Lung (tissue), 17 donors: ENCODE measurements at places on chromosomes 4 and X. TPM values are rescaled to one million over a fixed set of nuclear protein-coding genes. Genes with fewer than 3 reads are reported as not detected.

ALB gene
- total RNA-seq = 32.8 TPM

IRS4 gene
- 0.21 TPM for total RNA-seq

NDP gene
- not detected for total RNA-seq

DMRTC1 gene
- 1.2 TPM for total RNA-seq

GRCh38 chrX:105635794-105636193 is 186.5 kb upstream of the NRK start:
- DNase-seq = no peak

GRCh38 chr4:8646296-8647093 is 53.9 kb downstream of the CPZ start:
- no peak for DNase-seq

GRCh38 chrX:117987373-117987772 is 129.2 kb downstream of the KLHL13 start:
- DNase-seq = no peak

- DNase-seq = peak; percentile 38
These were observed 2.9 kb downstream of the PAK3 start for GRCh38 chrX:111098874-111099273.

DNA sequence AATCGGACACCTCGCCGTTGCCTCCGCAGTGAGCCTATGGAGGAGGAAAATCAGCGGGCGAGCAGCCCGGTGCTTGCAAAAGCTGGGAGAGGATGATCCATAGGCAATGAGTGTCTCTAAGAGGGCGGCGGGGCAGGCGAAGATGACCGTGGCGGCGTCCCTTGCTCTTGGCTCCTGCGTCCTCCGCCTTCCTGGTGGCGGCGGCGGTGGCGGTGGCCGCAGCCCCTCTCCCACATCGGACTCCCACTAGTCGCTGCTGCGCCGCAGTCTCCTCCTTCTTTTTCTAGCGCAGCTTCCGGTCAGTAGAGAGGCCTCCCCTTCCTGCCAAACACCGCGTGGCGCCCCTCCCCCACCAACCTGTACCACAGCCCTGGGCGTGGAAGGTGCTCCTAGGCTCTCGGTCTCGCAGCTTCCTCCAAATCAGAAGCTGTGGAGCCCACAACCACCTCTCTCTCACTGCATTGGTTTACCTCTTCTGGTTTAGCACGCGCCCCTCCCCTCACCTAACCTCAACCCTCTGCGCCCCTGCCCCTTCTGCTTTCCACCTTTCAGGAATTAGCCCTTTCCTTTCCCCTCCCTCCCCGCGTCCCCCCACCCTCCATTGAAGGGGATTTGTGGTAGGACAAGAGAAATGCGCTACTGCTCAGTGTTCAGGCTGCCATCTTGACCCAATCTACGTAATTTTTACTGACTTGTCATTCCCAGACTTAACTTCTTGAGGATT is at the start of gene SPIN3:
Gene SPIN3 (minus strand): TSS at position 271 of the 724 bp plus-strand sequence. CDS start 594 bp downstream, outside the sequence.
- peak; percentile 86 for DNase-seq

DNA sequence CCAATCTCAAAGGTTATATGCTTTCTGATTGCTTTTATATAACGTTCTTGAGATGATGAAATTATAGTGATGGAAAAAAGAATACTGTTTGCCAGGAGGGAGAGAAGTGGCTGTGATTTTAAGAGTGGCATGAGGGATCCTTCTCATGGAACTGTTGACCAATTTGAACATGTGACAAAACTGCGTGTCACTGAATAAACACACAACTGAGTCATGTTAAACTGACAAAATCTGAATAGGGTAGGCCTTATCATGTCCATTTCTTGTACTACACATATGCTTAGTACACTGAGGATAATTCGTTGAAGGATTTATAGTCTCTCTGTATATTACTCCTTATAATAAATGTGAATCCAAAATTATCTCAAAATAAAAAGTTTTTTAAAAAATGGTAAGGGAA is 22.2 kb upstream of the HSPA4L start:
- DNase-seq = no peak

DNA sequence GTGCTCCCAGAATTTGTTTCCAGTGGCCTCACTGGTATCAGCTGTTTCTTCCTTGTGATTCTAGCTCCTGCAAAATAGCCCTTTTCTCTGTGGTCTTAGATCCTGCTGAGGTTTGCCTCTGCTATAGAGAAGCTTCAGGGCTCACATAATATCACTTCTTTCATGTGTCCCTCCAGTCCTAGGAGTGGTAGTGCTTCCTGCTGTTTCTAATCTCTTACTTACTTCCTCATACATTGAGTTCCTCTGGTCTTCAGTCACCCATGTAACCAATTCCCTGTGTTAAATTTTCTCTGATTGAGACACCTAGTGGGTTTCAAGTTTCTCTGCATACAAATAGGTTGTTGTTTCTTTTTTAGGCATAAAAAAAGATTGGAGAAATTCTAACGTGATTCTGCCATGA is 1567.9 kb downstream of the ARAP2 start:
- DNase-seq = no peak

DNA sequence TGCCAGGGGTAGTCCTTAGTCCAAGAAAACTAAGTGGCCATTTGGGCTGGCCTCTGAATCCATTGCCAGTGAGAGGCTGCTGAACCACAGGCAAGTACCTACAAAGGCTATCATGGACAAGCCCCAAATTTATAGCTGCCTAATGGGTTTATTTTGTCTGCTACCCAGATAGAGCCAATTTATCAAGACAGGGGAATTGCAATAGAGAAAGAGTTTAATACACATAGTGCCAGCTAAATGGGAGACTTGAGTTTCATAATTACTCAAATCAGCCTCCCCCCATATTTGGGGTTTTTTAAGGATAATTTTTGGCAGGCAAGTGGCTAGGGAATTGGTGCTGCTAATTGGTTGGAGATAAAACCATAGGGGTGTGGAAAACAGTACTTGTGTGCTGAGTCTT is 73.1 kb upstream of the BMP2K start:
- DNase-seq = no peak

- DNase-seq = no peak
These were observed 16.7 kb downstream of the BLOC1S4 start for GRCh38 chr4:6732441-6733357.

- DNase-seq = no peak
These were observed 48.0 kb downstream of the SEC24D start for GRCh38 chr4:118787844-118788380.

- no peak for DNase-seq
These were observed 220.3 kb upstream of the TENM3 start for GRCh38 chr4:182022909-182023308.

DNA sequence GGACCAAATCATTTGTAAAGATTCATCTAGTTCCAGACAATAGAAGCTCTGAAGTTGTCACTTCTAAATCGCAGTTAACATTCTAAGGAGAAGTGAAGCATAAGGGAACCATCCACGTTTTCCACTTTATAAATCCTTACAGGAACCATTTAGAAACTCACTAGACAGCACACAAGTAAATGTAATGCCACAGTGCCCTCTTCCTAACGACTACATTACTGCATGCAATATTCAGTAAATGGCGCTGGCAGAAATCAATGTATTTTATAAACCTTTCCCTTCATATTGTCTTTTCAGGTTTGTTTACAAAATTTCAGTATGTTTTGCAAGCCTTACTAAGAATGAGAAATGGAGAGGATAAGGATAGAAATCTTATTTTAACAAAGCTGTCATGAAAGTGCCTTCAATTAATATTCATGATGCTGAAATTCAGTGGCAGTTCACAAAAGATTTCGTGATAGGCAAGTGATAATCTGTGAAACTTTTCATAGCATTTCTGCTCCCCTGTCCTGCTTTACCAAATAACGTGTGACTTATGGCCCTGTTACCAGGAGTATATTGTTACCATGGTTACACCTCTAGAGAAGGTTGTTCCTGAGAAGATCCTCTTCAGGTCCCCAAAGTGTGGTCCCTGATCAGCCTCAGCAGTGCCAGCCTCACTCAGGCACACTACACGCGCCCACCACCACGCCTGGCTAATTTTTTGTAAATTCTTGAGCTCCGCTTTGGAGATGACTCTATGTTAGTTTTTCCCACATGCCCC is 54.2 kb downstream of the TMA16 start:
- peak; percentile 81 for DNase-seq

DNA sequence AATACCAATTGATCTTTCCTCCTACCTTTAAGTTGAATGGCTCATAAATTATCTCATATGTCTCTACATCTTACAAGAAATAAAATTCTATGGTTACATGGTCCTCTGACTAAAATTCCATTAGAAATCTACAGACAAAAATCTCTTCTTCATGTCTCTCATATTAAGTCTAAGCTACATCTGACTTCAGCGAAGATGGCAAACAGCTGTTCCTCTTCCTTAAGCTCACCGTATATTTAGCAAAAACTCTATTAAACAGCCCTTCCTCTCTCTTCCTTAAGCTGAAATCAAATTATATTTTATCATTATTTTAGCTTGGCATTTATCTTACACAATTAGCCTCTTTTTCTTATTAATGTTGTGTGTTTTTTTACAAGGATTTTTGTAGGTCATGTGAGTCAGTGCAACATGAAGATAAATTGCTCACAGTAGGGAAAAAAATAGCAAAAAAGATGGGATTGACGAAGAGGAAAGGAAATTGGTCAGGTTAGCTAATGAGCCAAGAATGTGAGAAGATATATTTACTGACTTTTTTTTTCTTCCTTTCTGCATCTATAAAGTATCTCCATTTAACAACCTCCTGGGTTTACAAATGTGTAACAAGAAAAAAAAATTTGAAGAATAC is 2412.8 kb downstream of the ARAP2 start:
- DNase-seq = no peak

- DNase-seq = no peak
These were observed 391.1 kb downstream of the STIM2 start for GRCh38 chr4:27251771-27252170.

GRCh38 chr4:109359040-109359646 is 56.7 kb upstream of the COL25A1 start:
- DNase-seq = no peak

DNA sequence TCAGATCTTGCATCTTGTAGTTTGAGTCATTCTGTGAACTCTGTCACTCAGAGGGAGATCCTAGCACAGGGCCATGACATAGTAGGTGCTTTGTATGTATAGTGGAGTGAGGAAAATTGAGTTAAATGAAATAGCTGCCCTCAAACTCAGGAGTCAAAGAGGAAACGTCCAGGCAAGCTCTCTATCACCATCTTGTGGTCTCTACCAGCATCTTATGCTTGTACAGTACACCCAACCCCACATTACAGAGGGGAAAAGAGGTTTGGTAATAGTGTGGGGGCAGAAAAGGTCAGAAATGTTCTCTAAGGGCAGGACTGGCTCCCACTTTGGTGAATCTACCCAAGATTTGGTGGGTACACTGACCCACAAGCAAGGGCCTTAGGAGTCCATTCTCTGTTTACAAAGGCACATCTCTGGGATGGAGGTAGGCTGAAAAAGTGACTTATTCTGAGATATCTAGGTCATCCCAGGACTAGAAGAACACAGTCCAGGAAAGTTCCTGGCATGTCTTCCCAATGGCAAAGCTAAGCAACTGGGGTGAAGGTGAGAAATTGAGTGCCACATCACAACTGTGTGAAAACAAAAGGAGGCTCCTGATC is 131.8 kb downstream of the OR13H1 start:
- DNase-seq = peak; percentile 26

DNA sequence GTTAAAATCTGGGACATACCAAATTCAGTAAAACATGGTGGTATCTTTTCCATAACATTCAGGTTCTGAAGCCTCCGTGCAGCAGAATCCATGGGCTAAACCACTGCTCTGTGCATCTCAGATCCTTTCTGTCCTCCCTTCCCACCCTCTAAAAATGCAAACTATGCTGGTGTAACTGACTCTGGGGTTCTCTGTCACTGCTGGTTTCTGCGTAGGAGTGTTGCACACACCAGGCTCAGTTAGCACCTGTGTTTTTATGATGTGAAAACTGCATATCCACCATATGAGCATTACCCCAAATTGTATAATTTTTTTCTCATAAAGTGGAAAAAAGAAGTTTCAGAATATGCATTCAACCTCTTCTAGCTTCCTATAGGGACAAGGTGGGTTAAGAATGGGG is 22.4 kb upstream of the IL21 start:
- DNase-seq = no peak
